ENCODE measurements at places on chromosomes 3 and 15. TPM values are rescaled to one million over a fixed set of nuclear protein-coding genes. Genes with fewer than 3 reads are reported as not detected.

The HACL1 gene
- 14.9 TPM for total RNA-seq

The PPP4R2 gene
- total RNA-seq: 55.5 TPM

The ZMYND10 gene
- total RNA-seq: not detected

The TRPM1 gene
- not detected for total RNA-seq

The BUB1B gene
- total RNA-seq: 0.85 TPM

The GOLGA6L1 gene
- total RNA-seq: not detected

The GYG1 gene
- 155 TPM for total RNA-seq

The GRM7 gene
- total RNA-seq: not detected

The ATP2B2 gene
- total RNA-seq: not detected

The STRC gene
- total RNA-seq: not detected

The TOP2B gene
- 101 TPM for total RNA-seq

The WDR72 gene
- total RNA-seq: not detected

Measured in left ventricle myocardium inferior (tissue), 1 donor.